Fibroblast of villous mesenchyme (primary cell): ENCODE measurements at places on chromosomes 12 and 14. TPM values are rescaled to one million over a fixed set of nuclear protein-coding genes. Genes with fewer than 3 reads are reported as not detected.

- no peak for DNase-seq
Observed at GRCh38 chr14:103288076-103288766, 45.8 kb upstream of the EIF5 start.

Gene LMBR1L
- 47.9 and 71.2 TPM in 2 replicates for total RNA-seq

Gene CRIP1
- 1.3 and 2.6 TPM in 2 replicates for total RNA-seq

DNA sequence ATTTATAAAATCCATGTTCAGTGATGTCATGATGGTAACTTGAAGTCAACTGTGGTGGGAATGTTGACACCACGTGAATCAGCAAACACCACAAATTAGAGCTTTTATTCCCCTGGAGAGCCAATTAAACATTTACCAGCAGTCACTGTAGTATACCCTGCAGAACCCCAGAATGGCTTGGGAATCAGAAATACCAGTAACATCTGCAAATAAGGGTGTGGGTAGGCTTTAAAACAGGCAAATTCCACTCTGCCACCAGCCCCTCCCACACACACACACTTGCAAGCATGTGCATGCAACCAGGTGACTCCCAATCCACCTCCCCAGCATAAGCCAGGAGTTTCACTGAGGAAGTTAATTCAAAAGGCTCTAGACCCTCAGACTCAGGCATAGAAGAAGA lies 63.6 kb upstream of the TMEM263 start:
- no peak for DNase-seq

Gene KLRF2
- total RNA-seq, result not detected in 2 replicates

GRCh38 chr12:132429946-132430643 lies 59.9 kb upstream of the FBRSL1 start:
- DNase-seq, result peak; percentile 3

Gene LEMD3
- total RNA-seq, result 26.7 and 32.0 TPM in 2 replicates

DNA sequence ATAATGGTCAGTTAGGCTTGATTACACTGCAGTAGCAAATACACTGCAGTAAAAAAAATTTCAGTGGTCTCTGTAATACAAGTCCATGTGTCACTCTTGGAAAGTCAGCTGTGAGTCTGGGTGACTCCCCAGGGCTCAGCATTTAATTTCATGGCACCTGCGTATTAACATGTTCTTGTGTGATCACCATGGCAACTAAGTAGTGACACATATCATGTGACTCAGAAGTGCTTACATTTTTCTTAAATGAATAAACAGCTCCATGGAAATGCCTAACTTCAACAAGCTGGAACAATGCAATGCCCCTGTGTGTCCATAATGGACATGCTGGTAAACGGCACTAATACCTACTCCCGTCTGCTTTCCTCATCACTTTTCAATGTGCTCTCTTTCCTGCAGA lies 88.5 kb upstream of the ANO4 start:
- DNase-seq, result peak; percentile 83

Gene TMTC1
- 12.2 and 33.2 TPM in 2 replicates for total RNA-seq

DNA sequence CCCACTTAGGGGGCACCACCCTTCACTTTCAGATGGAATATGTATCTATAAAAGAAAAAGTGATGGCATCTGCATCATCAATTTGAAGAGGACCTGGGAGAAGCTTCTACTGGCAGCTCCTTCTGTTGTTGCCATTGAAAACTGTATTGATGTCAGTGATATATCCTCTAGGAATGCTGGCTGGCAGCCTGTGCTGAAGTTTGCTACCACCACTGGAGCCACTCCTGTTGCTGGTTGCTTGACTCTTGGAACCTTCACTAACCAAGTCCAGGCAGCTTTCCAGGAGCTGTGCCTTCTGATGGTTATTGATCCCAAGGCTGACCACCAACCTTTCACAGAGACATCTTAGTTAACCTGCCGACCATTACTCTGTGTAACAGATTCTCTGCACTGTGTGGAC lies 44.7 kb downstream of the RIMKLB start:
- peak; percentile 12 for DNase-seq

DNA sequence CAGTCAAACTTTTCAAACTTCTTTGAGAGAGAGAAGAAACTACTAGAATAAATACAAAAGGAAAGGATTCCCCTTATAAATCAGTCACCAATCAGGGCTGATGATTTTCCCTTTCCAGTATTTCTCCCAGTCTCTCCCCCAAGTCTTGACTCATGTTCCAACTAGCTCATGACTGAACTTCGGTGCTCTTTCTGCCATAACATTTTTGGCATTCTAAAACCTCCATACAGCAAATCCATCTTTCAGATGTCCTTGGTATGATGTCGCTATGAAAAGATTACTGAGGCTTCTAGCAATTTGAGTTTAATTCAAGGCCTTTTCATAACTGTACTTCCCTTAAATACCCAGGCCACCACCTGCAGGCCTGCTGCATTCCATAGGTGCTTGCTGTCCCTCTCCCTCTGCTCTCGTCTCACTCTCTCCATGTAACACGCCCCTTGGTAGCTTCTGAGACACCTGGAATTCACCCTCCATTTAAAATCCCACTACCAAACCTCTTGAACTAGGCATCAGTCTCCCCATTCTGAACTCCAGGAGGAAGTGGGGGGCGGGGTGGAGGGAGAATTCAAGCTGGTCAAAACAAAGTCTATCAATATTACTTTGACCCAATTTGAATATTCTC lies 2.4 kb downstream of the PRKD1 start:
- no peak for DNase-seq

Gene PTPRR
- 0.64 TPM in 1 of 2 replicates, not detected in the other for total RNA-seq

- no peak for DNase-seq
Observed at GRCh38 chr14:55574988-55575387, 5.0 kb upstream of the KTN1 start.

GRCh38 chr12:64931981-64932380 lies 107.5 kb downstream of the TBC1D30 start:
- no peak for DNase-seq

Gene CPNE8
- 12.6 and 21.2 TPM in 2 replicates for total RNA-seq

- DNase-seq, result no peak
Observed at GRCh38 chr12:131188131-131189050, 234.7 kb downstream of the ADGRD1 start.
